Stimulated activated CD8-positive, alpha-beta memory T cell treated with anti-CD3 and anti-CD28 coated beads, Interleukin-15, amount 100 ng/mL, for 4 hours (primary cell): ENCODE measurements at places on chromosomes 1 and 21.

DNA sequence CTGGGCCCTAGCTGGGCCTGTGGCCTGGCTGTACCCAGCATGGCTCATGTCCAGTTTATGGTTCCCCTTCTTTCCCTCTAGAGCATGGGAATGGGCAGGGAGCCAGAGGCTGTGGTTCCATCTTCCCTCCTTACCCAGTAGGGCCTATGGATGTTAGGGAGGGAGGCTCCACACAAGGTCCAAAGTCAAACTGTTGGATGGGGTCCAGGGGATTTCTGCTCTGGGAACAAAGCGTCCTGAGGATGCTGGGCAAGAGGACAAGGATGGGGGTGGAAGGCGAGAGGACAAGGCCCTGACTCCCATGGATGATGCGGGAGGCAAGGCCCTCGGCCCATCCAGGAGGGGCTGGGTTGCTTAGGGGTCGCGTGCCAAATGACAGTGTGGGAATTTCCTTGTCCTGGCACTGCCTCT is 17.3 kb downstream of the CSF1 start:
- DNase-seq, result no peak

DNA sequence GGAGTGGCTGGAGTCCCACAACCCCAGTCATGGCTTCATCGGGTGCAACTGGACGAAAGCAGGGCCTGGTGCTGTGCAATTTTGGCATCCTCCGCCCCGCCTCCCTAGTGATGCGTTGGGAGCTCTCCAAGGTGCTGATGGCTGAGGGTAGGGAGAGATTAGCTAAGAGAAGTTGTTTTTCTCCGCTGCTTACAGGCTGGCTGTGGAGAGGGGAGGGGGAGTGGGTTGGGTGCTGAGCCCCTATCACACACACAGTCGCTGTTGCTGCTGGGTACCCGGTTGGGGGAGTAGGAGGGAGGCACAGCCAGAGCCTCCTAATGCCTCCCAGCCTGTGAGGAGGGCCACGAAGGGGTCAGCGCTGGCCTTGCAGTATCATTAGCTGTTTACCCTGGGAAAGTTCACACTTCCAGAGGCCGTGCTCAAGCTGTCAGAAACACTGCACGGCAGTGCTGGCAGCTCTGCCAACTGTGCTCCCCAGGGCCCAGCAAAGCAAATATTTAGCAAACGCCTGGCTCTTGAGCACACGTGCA is 110.0 kb downstream of the GRIK3 start:
- no peak for DNase-seq

DNA sequence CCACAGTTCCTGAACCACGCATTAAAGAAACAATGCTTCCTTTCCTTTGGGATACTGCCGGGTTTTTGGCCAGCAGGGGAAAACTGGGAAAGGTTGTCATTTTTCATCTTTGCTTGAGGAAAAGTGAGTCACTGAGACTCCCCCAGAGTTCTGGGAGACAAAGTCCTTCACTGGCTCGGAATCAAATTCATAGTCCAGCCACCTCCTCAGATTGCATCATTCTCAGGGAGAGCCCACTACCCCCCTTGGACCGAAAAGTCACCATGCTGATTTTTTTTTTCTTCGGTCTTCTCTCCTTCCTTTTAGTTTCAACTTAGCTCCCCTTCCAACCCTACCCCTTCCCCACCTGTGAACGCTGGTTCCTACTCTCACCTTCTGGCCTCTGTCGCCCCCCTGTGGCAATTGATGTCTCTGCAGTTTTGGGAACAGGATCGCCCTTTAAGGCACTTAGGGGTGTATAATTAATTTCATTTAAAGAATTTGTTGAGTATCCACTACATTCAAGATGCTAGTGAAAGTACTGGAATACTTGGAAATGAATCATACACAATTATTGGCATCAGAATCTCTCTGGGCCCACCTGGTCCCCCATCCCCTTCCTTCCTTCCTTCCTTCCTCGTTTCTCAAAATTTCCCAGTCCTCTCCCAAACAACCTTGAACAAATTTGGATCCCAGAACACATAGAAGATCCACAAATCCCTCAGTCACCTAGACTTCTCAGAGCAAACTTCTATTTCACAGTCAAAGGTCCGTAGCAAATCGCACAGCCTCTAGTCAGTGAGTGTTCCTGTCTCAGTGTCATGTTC is 6.9 kb downstream of the ACKR1 start:
- no peak for DNase-seq

GRCh38 chr21:31665397-31665796 is 5.9 kb downstream of the SOD1 start:
- no peak for DNase-seq

DNA sequence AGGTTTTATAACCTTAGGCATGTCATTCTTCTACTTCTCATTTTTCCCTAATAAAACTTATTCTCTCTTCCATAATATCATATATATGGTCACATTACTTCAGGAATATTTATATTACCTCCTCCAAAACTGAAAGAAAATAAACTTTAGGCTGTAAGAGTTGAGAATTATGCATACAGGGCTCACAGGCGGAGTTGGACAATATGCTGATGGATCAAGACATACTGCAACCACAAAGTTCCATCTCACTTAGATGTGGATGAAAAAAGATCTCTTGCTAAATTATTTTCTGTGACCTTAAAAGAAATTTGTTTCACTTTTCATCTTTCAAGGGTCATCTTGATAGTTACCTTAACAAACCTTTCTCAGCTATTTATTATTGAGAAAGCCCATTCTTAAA is 152.6 kb upstream of the PDE4B start:
- no peak for DNase-seq
